GM23248 (cell line): ENCODE measurements at places on chromosomes 5 and 9. TPM values are rescaled to one million over a fixed set of nuclear protein-coding genes. Genes with fewer than 3 reads are reported as not detected.

GRCh38 chr9:137449931-137450538, 8.9 kb upstream of the ENTPD8 start:
- no peaks in the 10 kb centered on the region for H3K27me3 ChIP-seq
- no peaks in the 10 kb centered on the region for H3K36me3 ChIP-seq
- peaks cover 27% of the 10 kb centered on the region for H3K4me1 ChIP-seq
- H3K27ac ChIP-seq = no peak overlapping the region
- no peak overlapping the region for H3K4me3 ChIP-seq

- H3K36me3 ChIP-seq = no peaks in the 10 kb centered on the region
- peak overlapping the region; percentile 99 for H3K27ac ChIP-seq
- H3K4me3 ChIP-seq = peak overlapping the region; percentile 57
- peak; percentile 95 for DNase-seq
- H3K27me3 ChIP-seq = no peaks in the 10 kb centered on the region
- H3K4me1 ChIP-seq = peaks cover 45% of the 10 kb centered on the region
Measured at GRCh38 chr5:172897481-172898217, 61.6 kb upstream of the RPL26L1 start.

GRCh38 chr5:153372425-153373129, 117.9 kb upstream of the GRIA1 start:
- no peak for DNase-seq
- no peaks in the 10 kb centered on the region for H3K4me1 ChIP-seq
- H3K36me3 ChIP-seq = no peaks in the 10 kb centered on the region
- H3K27me3 ChIP-seq = no peaks in the 10 kb centered on the region

- H3K27ac ChIP-seq = no peak overlapping the region
- peaks cover 18% of the 10 kb centered on the region for H3K27me3 ChIP-seq
- no peak for DNase-seq
- H3K4me1 ChIP-seq = no peaks in the 10 kb centered on the region
Measured at GRCh38 chr9:134307674-134308638, 18.3 kb upstream of the RXRA start.

- H3K4me3 ChIP-seq = no peak overlapping the region
- H3K4me1 ChIP-seq = no peaks in the 10 kb centered on the region
- no peaks in the 10 kb centered on the region for H3K36me3 ChIP-seq
- H3K27ac ChIP-seq = no peak overlapping the region
- DNase-seq = peak; percentile 53
- peaks cover 14% of the 10 kb centered on the region for H3K27me3 ChIP-seq
Measured at GRCh38 chr5:119435436-119436132, 16.7 kb upstream of the HSD17B4 start.

DNA sequence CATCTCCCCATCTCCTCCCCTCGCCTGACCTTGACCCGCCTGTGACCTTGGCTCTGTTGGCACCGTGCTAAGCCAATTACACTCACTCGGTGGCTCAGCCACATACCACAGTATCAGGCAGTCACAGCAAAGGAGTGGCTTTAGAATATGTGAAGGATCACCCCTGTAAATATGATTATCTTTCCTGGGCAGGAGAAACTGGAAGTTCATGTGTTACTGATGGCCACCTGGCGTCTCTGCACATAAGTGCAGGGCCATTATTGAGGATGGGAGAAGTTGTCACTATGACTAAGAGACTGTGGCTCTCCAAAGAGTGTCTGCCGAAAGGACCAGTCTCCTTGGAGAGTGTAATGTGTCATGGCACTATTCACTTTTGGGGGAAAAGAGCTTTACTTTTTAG, 116.9 kb upstream of the S1PR3 start:
- no peaks in the 10 kb centered on the region for H3K4me1 ChIP-seq
- H3K4me3 ChIP-seq = no peak overlapping the region
- no peak overlapping the region for H3K27ac ChIP-seq
- no peaks in the 10 kb centered on the region for H3K36me3 ChIP-seq

DNA sequence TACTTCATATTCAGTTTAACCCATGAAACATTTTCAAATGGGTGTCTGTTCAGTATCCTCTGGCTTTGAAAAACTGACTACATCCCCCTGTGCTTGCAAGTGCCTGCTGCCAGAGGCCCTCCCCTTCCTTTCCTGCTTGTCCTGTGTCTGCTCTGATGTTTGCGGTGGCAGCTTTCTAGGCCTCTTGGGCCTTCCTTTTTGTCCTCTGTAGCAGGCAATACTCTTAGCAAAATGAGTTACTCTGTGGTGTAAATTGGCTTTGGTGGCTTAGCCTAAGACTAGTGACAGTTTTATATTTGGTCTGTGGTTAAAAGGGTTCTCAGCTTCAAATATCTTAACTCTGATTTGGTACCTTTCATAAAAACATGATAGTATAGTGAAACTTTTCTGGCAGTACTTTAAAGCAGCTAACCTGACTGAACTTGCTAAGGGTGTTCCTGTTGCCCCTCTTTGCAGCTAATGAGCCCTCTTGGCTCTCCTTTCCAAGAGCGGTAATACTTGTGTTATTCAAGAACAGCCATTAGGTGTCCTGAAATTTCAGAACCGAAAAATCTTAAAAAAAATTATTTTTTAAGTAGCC, 76.6 kb downstream of the GOLM1 start:
- no peak overlapping the region for H3K4me3 ChIP-seq
- no peaks in the 10 kb centered on the region for H3K4me1 ChIP-seq
- H3K27ac ChIP-seq = no peak overlapping the region
- no peak for DNase-seq
- H3K27me3 ChIP-seq = no peaks in the 10 kb centered on the region
- peaks cover 45% of the 10 kb centered on the region for H3K36me3 ChIP-seq

DNA sequence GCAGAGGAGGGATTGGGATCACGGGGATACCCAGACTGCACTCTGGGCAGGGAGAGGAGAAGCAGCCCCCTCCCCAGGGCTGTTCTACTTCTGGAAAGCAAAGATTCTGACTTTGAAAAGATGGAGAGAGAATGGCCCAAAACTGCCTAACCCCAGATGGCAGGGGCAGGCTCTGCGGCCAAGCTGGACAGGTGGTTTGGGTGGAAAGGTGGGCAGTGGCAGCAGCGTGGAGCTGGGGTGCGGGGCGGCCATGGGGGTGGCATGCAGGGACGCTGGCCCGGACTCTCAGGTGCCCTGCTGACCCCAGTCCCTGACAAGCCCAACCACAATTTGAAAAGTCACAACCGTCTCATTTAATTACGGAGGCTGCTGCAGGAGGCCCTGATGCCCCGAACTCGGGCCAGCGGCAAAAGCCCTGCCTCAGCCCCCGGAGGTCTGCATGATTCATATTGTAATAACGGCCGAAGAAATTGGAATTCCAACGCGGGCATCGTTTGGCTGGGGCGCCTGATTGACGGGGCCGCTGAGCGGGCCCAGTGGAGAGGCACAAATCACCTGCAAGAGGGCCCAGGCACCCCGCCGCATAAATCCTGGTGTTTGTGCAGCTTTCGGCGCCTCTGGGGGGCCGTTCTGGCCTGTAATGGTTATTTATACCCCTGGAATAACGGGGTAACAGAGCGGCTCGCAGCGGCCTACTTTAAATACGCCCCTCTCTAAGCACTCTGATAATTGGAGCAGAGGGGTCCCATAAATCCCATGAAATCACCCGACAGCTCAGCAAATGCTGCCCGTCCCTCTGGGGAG, 41.8 kb upstream of the FCN2 start:
- DNase-seq = no peak
- no peak overlapping the region for H3K4me3 ChIP-seq
- no peak overlapping the region for H3K27ac ChIP-seq
- H3K36me3 ChIP-seq = peaks cover 47% of the 10 kb centered on the region

TRPM3 gene
- not detected in 2 replicates for total RNA-seq

TIMD4 gene
- total RNA-seq = not detected in 2 replicates

NPR2 gene
- total RNA-seq = 26.7 and 26.9 TPM in 2 replicates
